ENCODE measurements at places on chromosomes 12 and 14.
A peak's percentile ranks its signal among the peaks of the same experiment; 100 is the strongest.

DNA sequence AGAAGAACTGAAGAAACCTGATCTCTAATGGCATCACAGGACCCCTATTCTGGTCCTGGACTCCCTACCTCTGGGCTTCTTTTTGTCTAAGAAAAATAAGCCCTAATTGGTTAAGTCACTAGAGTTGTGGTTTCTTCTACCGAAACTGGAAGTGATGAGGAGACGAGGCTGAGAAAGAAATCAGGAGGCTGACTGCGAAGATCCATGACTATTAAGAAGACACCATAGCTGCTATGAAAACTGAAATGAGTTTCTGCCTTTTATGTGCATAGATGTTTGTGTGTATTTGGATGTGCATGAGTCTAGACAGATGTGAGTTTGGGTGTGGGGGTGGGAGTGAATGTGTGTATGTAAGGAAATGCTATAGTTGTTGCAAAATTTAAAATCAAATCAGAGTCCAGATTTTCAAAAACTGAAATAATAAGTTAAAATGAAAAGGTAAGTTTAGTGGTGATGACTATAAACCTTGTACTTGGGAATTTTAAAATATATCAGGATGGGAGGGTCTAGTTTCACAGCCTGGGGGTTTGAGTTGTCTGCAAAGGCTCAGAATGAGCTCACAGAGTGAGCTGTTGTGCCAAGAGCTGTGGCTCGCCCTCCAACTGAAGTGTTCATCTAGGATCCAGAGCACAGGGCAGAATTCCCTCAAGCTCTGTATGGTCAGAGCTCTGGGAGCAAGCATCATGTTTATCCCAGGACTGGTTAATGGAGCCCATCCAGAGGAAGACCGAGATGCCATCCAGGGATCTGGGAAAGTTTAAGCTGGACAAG lies 94.9 kb downstream of the VCPKMT start:
- DNase-seq, result no peak

DNA sequence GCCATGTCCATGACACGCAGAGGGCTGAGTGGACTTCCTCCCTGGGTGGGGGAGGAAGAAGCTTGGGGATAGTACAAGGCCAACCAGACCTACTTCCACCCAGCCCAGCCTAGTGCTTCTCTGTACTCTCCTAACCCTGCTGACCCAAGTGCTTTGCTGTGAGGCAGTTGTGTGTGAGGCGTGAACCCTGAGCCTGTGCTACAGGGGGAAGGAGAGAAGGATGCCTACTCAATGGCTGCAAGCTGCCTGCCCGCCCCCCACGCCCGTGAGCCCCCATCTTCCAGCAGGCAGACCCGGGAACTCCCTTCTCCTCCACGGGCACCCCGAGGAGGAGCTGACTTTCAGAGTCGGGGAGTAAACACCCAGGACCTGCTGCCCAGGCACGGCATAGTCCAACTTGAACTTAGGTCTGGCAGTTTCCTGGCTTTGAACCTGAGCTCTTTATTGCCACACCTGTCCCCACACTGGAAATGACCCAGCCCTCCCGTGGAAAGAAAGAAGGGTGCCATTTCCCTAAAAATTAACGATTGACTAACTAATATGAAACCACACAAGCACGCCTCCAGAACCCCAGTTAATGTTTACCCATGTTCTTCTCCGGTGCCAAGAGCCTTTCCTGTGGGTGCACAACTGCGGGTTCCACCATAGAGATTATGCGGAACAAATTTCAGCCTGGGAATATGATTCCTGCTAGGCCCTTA lies 10.8 kb downstream of the ALDH2 start:
- no peak for DNase-seq

DNA sequence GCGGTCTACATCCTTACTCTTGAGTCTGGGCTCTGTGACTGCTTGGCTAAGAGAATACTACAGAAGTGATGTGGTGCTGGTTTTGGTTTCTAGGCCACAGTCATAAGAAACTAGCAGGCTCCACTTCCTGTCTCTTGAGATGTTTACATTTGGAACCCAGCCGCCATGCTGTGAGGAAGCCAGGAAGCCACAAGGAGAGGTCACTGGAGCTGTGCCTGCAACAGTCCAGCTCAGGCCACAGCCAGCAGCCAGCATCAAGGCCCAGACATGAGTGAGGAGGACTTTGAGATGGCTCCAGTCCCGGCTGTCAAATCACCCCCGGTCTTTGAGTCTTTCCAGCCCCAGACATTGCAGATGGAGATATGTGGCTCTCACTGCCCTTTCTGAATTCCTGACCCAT lies 12.9 kb upstream of the FAM181A start:
- no peak for DNase-seq

DNA sequence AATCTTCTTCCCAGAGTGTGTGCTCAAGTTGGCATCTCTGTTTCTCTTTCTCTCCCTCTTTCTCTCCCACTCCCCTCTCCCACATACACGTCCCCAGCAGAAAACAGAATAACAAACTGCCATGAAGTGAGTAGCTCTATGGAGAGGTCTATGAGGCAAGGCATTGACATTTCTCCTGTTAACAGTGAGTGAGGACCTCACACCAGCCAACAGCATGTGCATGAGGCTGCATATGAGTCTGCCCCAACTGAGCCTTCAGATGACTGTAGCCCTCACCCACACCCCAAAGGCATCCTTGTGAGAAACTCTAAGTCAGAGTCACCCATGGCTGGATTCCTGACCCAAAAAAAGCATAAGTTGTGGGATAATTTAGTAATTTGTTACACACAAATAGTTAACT lies 50.4 kb downstream of the MAGOHB start:
- no peak for DNase-seq

- DNase-seq, result no peak
Observed at GRCh38 chr12:9701380-9702154, 31.3 kb downstream of the CLECL1 start.

GRCh38 chr14:68564826-68565759 lies 227.8 kb downstream of the ZFP36L1 start:
- no peak for DNase-seq

DNA sequence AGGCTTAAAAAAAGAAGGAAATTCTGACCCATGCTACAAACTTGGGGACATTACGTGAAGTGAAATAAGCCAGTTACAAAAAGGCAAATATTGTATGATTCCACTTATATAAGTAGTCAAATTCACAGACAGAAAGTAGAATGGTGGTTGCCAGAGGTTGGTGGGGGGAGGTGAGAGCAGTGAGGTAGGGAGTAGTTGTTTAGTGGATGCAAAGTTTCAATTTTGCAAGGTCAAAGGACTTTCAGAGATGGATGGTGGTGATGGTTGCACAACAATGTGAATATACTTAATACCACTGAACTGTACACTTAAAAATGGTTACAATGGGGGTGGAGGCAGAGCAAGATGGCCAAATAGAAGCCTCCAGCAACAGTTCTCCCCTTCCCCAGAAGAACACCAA lies 86.2 kb upstream of the PLXNC1 start:
- no peak for DNase-seq

DNA sequence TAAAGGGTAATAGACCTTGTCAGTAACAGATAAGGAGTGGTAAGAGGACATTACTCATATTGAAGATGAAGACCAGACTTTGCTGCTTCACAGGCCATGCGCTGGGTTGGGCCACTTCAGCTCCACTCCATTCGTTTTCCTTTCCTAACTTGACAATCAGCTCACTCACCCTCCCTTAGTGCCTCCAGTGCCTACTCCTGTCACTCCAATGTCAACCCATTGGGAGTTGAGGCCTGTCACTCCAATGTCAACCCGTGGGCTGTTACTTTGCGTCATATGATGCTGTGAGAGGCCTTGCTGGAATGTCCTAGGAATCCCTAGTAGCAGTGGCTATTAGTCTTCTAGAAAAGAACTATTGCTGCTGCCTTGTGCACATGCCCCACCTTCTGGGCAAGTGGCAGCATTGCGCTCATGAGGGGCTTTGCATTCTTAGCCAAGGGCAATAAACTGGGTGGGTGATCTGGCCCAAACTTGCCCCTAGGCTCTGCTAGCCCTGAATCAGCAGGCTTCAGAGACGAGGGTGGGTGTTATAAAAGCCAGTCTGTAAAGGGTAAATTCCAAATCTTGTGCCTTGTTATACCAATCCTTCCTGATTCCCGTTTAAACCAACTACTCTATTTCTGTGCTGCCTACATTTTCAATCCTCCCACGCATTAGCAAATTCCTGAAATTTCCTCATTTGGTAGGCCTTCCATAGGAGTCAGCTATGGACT lies 36.1 kb downstream of the BAZ2A start:
- DNase-seq, result peak; percentile 31

DNA sequence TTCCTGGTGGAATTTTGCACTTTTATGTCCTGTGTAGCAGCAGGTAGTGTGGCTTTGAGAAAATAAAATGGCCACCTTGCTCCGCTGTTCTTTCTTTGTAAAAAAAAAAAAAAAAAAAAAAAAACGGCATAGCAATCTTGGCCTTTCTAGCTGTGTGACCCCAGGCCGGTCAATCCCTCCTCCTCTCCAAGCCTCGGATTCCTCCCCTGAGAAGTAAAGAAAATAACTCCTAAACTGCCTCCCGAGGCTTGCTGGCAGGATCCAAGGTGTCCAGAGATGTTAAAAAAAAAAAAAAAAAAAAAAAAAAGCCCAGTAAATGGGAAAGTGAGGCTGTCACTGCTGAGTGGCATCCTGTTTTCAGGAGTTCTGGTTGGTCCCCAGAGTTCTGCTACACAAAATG lies 23.9 kb upstream of the MAP1LC3B2 start:
- no peak for DNase-seq

GRCh38 chr14:40445020-40445419 lies 1012.8 kb upstream of the FBXO33 start:
- no peak for DNase-seq

- DNase-seq, result no peak
Observed at GRCh38 chr12:29614694-29615325, 117.3 kb upstream of the OVCH1 start.

GRCh38 chr14:20499108-20499507 lies 6.2 kb upstream of the RNASE10 start:
- no peak for DNase-seq

- DNase-seq, result no peak
Observed at GRCh38 chr12:57418255-57418654, 12.6 kb downstream of the R3HDM2 start.

GRCh38 chr12:53568809-53569557 lies 57.2 kb downstream of the ATF7 start:
- DNase-seq, result no peak

DNA sequence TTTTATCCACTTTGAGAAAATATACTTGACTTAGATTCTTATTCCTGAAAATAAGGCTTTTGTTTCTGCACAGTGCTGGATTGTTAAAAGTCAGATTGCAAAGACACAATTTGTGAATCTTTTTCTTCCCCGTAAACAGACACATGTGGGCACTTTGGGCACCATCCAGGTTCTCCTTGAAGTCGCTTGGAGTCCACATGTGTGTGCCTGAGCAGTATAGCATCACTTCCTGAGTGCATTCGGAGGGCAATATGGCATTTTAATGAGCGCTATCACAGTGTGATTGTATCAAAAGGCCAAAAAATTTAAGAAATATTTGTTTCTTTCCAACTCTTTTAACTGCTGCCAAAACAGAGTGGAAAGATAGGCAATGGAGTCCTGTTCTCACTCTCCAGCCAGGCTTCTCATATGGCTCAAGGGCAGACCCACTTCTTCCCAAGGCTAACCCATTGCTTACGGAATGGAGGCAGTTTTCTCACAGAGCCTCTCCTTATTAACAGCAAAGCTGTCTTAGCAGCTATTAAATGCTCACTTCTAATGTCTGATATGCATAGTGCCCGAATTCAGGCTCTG lies 397.1 kb downstream of the EGLN3 start:
- no peak for DNase-seq

- no peak for DNase-seq
Observed at GRCh38 chr12:496736-497135, 37.0 kb downstream of the B4GALNT3 start.

GRCh38 chr12:100101000-100101399 lies 41.7 kb downstream of the BLTP3B start:
- DNase-seq, result no peak

DNA sequence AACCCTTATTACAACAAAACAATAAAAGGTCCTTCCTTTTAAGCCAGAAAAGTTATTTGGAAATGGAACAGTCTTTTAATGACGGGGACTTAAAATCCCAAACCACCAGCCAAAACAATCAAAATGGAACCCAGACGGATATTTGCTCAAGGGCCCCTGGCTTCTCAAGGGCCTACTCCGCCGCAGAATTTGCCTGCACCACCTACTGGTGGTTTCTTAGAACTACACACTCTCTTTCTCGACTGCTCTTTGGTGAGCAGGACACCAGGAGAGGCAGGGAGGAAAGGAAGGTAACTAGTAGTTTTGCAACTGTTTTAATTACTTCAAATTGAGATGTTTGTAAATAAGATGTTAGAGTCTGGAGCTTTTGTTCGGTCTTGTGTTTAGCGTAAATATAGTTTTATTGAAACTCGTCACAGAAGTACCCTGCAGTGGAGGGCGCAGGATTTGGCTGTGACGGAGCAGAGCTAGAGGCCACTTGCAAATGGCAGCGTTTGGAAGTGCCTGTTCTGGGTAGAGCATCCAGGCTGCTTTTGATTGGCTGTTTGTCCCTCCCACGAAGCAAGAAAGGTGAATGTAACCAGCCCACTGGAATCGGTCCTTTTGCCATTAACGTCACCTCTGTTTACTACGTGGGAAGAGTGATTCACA lies 238.5 kb downstream of the CACNA1C start:
- DNase-seq, result no peak

GRCh38 chr12:69106482-69107118 lies 132.8 kb upstream of the CPSF6 start:
- DNase-seq, result no peak

DNA sequence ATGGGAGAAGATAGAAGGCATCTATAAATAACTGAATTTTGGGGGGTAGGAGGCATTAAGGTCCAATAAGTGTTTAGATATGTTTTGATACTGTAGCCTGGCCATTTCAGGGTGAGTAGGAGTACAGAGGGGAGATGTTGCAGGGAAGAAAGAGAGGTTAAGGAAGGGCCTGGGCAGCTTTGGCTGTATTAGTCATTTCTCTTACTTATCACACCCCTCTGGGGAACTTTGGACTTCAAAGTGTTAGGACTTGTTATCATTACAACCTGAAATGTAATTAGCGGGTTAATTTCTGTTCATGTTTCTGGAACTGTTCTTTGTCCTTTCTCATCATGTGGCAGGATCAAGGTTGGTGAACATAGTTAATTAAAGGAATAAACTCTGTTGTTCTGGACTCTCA lies 40.3 kb downstream of the SUSD6 start:
- DNase-seq, result no peak

GRCh38 chr12:110253176-110253575 lies 27.9 kb upstream of the ATP2A2 start:
- DNase-seq, result peak; percentile 17

DNA sequence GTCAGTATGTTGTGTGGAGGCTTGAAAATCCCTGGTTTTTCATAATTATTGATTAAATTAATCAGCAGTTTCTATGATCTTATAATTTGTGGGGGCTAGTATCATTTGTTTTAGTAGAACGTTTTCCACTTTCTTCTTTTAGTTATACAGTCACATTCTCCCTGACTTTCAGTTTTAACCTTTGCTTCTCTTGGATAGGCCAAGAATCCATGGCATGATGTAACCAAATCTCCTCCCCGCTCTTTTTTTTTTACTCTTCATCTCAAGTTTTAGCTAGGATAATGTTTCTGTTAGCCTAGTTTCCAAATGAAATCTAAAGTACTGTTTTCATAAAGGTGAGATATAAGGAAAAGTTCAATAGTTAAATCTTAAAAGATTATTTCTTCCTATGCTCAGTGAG lies 106.5 kb downstream of the TMEM117 start:
- no peak for DNase-seq

- no peak for DNase-seq
Observed at GRCh38 chr12:32891956-32892355, 4.6 kb downstream of the PKP2 start.

GRCh38 chr12:109994401-109995175 lies 1.6 kb downstream of the GIT2 start:
- DNase-seq, result no peak

Data from tibial nerve (tissue), 4 donors.